ENCODE measurements at places on chromosomes 1 and 21. TPM values are rescaled to one million over a fixed set of nuclear protein-coding genes. Genes with fewer than 3 reads are reported as not detected.

DNA sequence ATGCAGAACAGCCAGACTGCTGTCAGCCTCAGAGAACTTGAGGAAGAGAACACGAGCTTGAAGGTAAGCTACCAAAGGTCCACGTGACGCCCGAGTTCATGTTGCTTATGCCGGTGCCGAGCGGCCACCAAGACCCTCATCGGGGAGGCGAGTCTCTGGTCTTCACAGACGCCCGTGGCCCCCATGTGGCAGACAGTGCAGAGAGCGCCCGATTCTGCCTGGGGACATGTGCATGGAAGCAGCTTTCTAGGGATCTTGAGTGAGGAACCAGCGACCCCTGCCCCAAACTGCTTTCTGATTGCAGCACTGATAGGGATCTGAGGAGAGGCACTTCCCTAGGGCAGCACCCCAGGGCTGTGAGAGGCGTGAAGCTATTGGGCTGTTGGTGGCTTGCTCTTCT is 56.3 kb upstream of the DIP2A start:
- DNase-seq = no peak

GRCh38 chr1:12047120-12047876 is 15.8 kb upstream of the TNFRSF8 start:
- no peak for DNase-seq

DNA sequence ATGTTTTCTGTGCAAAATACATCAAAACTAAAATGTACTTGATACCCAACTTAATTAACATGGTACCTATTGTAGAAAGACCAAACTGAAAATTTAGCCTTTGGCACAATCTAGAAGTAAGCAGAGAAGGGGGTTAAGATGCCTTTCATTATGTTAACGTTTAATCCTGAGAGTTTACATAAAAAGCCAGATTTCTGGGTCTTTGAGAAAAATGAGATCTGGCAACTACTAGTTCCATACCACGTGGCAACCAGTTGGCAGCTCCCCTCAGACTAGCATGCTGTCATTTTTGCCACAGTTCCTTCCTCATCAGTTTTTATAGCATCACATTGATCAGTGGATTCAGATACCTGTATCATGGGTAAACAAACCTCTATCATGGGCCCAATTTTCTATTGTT is 1.5 kb downstream of the RO60 start:
- no peak for DNase-seq

- DNase-seq = peak; percentile 92
Measured at GRCh38 chr1:235327559-235328270, at the start of gene ARID4B. TSS of gene ARID4B (minus strand) at chr1:235328179. CDS start at chr1:235326919, 1,260 bp downstream.

- no peak for DNase-seq
Measured at GRCh38 chr1:65719391-65719790, 73.3 kb upstream of the PDE4B start.

GRCh38 chr1:86739648-86740509 is 35.5 kb downstream of the SH3GLB1 start:
- DNase-seq = no peak

DNA sequence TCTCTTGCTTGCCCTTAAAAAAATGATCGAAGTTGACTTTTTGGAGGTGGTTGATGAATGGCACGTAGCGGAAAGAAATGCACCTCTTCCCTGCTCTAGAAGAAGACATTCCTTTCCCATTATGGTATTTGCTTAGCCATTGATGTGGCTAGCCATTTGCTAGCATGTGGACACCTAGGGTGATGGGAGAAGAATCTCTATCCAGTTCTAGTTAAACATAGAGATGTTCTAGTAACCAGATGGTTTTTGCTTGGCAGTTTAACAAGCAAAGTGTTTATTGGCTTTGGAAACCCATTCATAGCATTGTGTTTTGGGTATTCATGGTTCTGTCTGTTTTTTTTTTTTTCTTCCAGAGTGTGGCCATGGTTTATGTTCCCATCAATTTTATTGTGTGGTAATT is 78.9 kb downstream of the KCNJ6 start:
- no peak for DNase-seq

TFB2M gene
- total RNA-seq = 6.6 TPM

GNAT2 gene
- total RNA-seq = not detected

SLC22A15 gene
- 3.5 TPM for total RNA-seq

CLCNKA gene
- total RNA-seq = 0.13 TPM

Data from sciatic nerve (tissue), 2 donors.